ENCODE measurements at places on chromosomes 3 and 15.
A peak's percentile ranks its signal among the peaks of the same experiment; 100 is the strongest.

- DNase-seq = no peak
Observed at GRCh38 chr3:56762718-56763117, 39.0 kb downstream of the ARHGEF3 start.

- peak; percentile 63 for DNase-seq
Observed at GRCh38 chr3:13317596-13318320, 102.4 kb downstream of the NUP210 start.

DNA sequence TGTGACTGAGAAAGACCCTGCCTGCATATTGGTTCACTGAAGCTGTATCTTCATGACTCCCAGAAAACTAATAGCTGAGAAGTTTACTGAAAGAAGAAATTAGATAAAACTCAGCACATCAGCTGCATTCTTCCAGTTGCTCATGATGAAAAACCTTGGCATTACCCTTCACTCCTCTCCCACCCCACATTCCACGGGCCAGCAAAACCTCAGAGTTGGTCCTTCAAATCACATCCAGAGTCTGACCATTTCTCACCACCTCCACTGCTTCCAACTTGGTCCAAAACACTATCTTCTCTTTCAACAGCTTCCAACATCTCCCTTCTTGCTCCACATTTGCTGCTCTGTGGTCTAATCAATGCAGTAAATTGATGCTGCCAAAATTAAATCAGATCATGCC lies 97.1 kb downstream of the CD47 start:
- DNase-seq = no peak

DNA sequence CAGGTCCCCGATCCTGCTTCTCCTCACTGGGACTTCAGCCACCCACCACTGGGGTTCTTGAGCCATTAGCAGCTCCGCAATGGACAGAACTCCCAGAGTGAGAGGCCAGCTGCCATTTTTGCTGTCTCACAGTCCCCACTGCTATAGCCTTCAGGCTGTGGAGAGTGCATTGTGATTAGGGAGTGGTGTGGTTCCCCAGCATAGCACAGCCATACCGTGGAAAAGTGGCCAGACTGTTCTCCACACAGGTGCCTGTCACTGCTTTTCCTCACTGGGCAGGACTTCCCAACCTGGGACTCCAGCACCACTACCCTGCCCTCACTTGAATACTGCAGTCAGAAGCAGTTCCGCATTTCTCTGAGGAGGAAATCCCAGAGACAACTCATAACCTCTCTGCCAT lies 270.3 kb upstream of the DCBLD2 start:
- DNase-seq = no peak

DNA sequence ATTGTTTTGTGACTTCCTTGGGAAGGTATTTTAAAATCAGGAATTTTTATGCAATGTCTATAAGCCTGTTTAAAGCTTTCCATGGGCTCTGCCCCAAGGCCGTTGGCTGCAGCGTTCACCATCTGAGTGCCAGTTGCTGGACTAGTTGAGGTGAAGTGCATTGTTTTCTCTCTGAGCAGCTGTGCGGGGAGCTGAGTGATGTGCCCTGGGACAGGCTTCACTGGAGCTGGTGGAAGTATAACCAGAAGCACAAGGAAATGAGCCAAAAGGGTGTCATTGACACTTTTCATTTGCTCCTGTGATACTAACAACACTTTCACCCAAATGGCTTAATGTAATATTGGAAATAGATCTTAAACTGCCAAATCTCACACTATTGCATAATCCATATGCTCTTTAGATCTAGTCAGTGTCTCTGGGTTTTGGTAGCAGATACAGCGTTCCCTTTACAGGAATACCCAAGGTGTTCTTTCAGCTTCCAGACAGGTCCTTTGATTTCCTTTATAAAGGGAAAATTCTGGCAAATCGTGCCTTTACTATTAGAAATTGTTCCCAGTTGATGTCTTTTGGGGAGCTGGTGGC lies 29.2 kb downstream of the APH1B start:
- no peak for DNase-seq

- DNase-seq = no peak
Observed at GRCh38 chr3:70824773-70825172, 512.3 kb upstream of the MDFIC2 start.

GRCh38 chr15:100923902-100924301 lies 4.7 kb downstream of the LRRK1 start:
- no peak for DNase-seq

DNA sequence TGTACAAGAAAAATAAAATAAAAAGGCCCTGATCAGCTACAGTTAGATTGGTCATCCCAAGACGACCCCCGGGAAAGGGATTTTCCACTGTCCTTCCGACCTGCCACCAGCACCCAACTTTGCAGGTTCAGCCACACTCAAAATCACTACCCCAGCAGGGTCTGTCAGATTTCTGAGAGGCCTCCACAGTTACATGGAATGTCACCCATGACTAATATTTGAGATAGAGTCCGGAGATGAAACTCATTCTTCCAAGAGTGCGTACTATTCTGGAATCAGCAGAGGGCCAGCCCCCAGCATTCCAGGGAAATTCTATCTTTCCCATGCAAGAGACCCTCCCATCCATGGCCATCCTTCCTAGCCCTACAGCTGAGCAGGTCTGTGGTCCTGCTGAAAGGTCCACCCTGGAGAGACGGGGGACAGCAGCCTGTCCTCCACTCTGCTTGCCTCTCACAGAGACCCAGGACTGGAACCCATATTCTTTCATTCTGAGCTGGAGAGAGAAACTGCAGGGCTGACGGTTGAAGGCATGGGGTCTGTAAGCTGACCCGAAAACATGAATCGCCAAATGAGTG lies 5.8 kb downstream of the LIPC start:
- peak; percentile 84 for DNase-seq

DNA sequence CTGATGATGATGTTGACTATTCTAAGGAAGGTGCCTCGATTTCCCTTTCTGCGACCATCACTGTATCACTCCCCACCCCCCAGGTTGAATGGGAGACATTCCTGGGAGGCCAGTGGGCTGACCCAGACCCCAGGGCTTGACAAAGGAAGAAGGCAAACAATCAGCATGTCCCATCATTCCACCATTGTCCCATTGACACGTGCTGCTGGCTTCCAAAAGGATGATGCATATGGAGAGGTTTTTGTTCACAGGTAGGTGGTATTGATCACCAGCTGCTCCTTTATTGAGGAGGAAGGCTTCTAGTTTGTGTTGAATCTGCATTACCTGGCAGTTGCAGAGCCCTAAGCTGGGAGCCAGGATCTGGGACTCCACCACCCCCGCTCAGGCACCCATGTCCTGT lies 30.4 kb downstream of the RASGRF1 start:
- no peak for DNase-seq

GRCh38 chr15:41610048-41610447 lies 50.2 kb upstream of the MGA start:
- DNase-seq = no peak

DNA sequence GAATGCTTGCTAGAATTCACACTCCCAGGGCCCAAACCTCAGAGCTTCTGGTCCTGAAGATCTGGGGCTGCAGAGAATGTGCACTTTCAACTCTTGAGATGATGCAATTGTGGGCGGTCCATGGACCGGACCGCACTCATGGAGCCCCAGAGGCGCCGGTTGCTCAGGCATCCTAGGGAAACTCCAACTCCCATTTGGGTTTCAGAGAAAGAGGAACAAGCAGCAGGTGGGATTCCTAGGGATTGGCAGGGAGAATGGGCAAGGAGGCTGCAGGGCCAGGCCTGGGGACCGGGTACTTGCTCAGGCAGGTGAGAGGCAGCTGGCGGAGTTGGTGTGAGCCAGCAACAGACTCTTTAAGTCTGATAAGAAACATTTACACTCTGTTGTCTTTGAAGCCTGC lies 3.5 kb downstream of the NOX5 start:
- DNase-seq = no peak
